ENCODE measurements at places on chromosomes 3 and 15.

DNA sequence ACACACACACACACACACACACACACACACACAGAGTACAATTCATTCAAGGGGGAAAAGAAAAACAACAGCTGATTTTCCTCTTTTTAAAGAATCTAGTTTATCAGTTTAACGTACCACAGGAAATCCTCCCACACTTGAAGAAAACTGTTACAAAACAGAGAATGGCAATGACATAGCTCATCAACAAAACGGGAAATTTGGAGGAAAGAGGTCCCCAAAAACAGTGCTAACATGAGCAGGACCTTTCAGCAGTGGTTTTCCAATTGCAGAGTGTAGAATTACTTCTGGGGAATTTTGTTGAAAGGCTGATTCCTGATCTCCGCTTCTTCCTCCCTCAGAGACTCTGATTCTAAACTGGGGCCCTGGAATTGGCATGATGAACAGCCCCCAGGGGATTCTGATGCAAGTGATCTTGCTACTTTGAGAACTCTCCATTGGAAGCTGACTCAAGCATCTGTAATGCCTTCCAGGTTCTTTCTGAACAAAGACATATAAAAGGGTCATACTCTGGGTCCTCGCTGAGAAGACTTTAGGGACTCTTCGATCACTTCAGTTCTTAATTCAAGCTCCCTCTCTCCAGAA lies 442.6 kb upstream of the PROK2 start:
- DNase-seq: no peak

DNA sequence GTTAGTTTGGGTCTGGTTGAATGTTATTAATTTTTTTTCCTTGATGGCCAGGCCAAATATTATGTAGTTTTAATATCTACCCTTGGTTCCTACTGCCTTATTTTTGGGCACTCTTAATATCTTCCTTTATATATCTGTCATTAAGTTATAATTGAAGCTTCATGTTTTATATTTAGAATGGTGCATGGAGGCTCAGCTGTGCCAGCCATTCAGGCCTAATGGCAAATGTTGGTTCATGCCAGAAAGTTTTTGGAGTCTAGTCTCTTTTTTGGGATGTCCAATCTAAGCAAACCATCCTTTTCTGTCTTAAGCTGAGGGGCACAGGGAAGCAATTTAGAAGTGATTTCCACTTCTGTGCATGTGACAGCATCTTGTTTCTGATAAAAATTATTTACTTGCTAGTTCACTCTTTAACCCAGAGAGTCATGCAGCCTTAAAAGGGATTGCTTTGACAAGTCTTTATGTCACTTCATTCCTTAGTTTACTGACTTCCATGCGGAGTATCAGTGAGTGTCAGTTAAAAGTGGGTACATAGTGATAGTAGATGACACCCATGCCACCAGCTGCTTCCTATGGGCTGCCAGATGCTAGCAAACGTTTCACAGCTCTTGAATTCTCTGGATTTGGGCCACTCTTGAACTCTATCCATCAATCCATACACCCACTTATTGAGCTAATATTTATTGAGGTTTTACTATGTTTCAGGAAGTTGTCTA lies 33.0 kb downstream of the MITF start:
- DNase-seq: no peak

- no peak for DNase-seq
Measured at GRCh38 chr3:194676471-194676870, 4.5 kb upstream of the LSG1 start.

- DNase-seq: no peak
Measured at GRCh38 chr3:16134173-16134928, 40.1 kb upstream of the GALNT15 start.

- DNase-seq: no peak
Measured at GRCh38 chr15:60375306-60375705, 22.5 kb downstream of the ANXA2 start.

GRCh38 chr3:20516311-20516710 lies 330.3 kb upstream of the SGO1 start:
- DNase-seq: no peak

GRCh38 chr3:52437326-52438103 lies 7.4 kb downstream of the SEMA3G start:
- no peak for DNase-seq

DNA sequence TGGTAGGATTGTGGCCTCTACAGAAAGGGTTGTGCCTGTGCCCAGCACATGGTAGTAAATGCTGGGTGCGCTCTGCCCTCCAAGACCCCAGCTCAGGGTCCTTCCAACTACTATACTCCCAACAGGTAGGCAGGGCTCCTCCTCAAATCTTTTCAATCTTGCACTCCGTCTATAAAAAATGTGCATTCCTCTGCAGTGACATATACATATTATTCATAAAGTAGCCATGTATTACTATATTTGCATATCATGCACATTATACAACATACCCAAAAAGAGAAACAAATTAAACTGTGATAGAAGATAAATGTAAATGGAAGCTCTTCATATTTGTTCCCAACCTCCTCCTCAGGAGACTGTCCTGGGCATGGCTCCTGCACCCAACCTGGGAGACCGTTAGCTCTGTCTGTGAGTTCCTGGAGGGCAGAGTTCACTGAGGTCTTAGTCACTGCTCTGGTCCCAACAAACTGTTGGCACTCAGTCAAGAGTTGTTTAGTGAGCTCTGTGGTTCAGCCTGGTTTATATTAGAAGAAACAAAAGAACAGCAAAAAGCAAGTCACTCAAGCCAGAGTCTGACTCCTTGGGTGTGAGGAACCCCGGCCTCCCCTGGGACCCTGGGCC lies 47.7 kb upstream of the GRIP2 start:
- DNase-seq: no peak

GRCh38 chr3:55579496-55579895 lies 92.4 kb upstream of the WNT5A start:
- no peak for DNase-seq

DNA sequence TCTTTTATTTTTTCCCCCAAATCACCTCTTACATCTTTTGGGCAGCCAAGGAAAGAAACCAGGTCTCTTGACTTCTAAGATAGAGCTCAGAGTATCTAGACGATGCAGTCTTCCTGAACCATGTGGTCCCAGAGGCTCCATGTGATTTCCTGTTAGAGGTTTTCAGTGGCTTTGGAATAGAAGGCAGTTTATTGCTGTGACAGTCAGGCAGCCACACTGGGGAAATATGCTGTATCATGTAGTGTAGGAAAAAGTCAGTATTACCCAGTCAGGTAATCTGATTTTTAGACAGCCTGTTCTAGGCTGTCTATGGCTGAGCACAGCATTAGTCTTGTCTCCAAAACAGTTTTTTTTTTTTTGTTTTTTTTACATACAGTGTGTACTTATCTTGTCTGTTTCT lies 294.3 kb downstream of the THSD4 start:
- DNase-seq: no peak

DNA sequence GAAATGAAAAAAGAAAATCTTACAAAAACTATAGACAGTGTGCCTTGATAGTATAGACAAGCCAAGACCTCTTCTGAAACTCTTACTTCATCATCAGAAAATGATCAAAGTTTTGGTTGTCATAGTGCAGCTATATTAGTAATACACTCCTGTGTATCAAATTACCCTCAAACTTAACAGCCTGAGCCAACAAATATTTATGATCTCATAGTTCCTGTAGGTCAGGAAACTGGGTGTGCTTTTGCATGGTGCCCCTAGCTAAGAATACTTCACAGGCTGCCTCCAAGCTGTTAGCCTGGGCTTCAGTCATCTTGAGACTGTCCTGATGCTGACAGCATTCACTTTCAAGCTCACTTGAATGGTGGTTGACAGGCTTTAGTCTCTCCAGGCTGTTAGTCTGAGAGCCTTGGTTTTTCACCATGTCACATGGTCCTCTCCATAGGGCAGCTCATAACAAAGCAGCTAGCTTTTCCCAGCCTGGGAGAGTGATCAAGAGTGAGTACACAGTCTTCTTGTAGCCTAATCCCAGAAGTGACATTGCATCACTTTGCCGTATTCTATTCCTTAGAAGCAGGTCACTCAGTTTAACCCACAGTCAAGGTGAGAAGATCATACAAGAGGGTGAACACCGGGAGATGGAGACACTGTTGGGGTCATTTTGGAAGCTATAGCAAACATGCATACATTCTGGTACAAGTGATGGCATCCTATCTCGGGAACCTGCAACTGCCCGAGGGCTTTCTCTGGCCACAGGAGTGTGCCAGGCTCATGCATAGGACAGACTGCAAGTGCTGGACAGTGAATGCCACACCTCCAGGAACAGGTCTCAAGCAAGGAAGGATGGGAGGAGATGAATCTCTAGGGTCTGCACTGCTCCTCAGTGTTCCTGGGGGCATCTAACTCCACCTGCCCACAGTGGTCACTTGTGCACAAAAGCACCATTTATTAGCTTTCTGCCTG lies 173.4 kb upstream of the CADPS start:
- no peak for DNase-seq

- no peak for DNase-seq
Measured at GRCh38 chr3:72331076-72331475, 517.2 kb downstream of the SHQ1 start.

DNA sequence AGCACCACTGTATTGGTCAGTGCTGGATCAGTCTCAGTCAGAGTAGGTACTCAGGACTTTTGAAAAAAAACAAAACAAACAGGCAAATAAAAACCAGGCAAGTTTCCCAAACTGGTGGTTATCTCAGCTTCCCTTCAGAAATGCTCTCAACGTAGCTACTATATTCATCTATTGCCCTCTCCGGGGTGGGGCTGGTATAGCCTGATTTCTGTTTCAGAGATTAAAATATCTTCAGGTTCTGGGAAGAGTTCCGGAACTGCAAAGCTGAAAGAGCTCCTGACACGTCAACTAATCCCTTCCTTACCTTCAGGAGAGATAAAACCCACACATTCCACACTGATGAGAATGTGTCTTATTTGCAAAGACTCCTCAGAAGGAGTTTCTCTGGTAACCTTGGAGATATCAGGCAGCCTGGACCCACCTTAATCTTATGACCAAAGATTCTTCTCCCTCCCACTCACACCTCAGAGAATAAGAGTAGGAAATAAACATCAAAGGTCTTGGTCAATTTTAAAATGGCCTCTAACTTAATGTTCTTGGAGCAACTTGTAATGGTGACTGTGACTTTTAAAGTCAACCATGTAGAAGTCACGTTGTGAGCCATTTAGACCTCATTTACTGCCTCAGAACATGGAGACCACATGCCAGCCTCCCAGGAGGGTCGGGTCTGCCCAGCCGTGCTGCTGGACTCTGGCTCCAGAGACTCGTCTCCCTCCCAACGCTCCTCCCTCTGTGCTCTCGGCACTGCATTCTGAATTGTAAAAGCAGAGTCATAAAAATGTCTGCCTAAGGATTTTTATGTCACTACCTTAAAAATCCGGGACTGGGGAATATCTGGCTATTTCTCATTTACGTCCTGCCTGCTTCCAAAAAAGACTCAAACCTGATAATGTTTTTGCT lies 53.8 kb downstream of the CDCP1 start:
- no peak for DNase-seq

GRCh38 chr3:31832551-31832950 lies 148.5 kb downstream of the OSBPL10 start:
- no peak for DNase-seq

GRCh38 chr3:64650096-64650622 lies 37.6 kb downstream of the ADAMTS9 start:
- DNase-seq: no peak

- no peak for DNase-seq
Measured at GRCh38 chr3:185176750-185177359, 24.0 kb upstream of the C3orf70 start.

GRCh38 chr3:49869525-49870126 lies at the start of gene CAMKV:
Gene CAMKV, minus strand, starts transcription at chr3:49869906. Its CDS starts 7,518 bp downstream, at chr3:49862388.
- DNase-seq: no peak

GRCh38 chr3:37433758-37434157 lies 259.4 kb upstream of the LRRFIP2 start:
- no peak for DNase-seq

DNA sequence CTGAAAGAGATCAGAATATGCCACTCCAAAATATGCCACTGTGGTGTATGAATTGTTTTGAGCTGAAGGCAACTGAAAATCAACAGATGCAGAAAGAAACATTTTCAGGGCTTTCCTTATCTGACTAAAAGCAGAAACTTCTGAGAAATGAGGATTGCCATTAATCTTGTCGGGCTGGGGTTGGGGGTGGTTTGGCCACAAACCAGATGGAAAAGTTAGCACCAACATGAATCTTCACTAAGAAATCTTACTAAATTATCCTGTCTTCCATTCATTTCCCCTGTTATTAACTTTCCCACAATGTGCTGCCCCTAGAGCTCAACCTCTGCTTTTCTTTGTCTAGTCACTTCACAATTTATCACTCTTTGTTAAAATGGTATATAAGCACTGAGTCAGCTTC lies 229.9 kb upstream of the GADL1 start:
- DNase-seq: no peak

GRCh38 chr15:48657950-48658591 lies 12.6 kb upstream of the FBN1 start:
- no peak for DNase-seq

DNA sequence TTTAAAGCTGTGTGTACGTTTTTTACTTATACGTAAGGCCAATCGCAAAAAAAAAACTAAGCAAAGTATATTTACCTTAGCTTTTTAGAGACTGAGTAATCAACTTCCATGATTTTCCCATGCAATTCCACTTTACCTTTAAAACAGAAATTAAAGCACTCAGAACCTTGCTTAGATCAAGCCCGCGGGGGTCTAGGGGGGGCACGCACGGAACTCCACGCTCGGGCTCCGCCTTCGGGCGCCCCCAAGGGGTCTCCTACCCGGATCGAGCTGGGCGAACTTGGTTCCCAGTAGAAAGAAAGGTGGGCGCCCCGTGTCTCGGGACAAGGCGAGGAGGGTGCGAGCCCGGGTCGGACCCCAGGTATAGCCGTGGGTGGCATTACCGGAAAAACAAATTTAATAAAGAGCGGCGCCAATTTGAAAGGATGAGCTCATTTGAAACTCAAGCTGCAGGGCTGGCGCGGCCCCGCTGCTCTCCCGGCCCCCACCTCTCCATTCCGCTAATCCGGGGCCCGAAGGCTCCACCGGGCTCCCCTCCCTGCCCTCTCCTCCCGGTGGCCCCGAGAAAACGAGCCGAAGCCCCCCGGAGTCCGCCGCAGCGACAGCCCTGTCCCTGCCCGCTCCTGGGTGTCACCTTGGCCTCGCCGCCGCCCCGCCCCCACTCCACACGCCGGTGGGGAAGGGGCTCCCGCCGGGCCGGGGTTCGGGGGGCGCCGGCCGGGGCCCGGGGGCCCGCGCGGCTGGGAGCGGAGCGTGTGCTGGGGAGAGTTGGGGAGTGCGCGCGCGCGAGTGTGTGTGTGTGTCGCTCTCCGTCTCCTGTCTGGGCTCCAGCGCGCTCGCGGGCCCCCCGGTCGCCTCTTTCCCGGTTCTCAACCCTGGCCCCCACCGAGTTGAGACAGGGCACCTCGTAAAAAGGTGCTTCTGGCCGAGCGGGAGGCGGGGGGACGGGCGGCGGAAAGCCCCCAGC lies 1.5 kb downstream of the IGF2BP2 start:
- no peak for DNase-seq

GRCh38 chr3:103184772-103185171 lies 750.0 kb downstream of the ZPLD1 start:
- DNase-seq: no peak

GRCh38 chr3:80285388-80285787 lies 517.6 kb upstream of the ROBO1 start:
- DNase-seq: no peak

GRCh38 chr3:188315553-188315952 lies 161.6 kb downstream of the LPP start:
- DNase-seq: no peak
